SK-N-MC (cell line): ENCODE measurements at places on chromosomes 4 and X.

GRCh38 chrX:108732630-108733321 lies 3.6 kb downstream of the IRS4 start:
- no peak for DNase-seq

DNA sequence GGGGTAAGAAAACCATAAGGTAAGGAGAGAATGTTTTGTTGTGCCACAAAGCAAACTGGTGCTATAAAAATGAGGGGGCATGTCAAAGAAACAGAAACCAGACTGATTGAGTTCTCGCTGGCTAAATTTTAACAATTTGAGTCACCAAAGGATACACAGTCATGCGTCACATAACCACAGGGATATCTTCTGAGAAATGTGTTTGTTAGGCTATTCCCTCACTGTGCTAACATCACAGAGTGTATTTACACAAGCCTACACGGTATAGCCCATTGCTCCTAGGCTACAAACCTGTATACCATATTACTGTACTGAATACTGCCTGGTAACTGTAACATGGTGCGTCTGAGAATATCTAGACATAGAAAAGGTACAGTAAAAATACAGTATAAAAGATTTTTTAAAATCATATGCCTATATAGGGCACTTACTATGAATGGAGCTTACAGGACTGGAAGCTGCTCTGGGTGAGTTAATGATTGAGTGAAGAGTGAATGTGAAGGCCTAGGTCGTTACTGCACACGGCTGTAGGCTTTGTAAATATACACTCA lies 50.1 kb downstream of the FBXW7 start:
- no peak for DNase-seq

DNA sequence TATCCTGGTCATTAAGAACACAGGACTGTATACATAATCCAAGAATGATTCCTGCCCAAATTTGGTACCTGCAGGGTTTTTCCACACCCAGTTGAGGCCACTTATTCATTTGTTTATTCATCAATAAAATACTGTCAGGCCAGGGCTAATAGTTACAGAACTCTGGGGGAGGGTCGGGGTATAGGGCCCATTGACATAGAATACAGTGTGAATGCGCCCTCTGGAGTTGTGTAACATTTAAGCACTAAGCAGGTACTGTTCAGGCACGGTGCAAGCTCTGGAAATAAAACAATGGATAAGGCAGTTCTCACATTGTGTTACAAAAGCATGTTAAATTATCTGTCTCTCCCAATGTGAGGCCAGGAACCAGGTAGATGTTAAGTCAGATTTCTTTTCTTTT lies 30.8 kb upstream of the LRBA start:
- DNase-seq = no peak

GRCh38 chr4:141425124-141425523 lies 204.4 kb downstream of the ZNF330 start:
- DNase-seq = no peak

DNA sequence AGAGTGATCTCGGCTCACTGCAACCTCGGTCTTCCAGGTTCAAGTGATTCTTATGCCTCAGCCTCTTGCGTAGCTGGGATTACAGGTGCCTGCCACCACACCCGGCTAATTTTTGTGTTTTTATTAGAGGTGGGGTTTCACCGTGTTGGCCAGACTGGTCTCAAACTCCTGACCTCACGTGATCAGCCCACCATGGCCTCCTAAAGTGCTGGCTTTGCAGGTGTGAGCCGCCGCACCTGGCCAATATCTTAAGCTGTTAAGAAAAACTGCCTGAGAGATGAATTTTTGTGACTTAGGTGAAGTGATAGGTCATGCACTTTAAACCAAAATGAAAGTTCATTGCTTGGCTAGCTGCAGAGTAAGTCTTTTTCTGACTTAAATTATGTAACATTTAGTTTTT lies 5.8 kb downstream of the KDM6A start:
- DNase-seq = no peak

DNA sequence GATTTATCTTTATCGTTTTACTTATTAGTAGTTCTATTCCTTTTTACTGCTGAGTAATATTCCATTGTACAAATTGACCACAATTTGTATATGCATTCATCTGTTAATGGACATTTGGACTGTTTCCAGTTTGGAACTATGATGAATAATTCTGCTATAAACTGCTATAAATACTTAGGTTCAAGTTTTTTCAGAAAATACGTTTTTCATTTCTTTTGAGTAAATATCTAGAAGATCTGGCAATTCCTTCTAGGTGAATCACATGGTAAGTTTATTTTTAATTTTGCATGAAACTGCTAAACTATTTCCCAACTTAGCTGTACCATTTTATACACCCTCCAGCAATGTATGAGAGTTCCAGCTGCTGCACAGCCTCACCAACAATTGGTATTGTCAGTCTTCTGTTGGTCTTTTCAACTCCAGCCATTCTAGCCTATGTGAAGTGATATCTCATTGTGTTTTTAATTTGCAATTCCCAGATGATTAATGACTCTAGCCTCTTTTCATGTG lies 22.2 kb downstream of the LIN54 start:
- no peak for DNase-seq

DNA sequence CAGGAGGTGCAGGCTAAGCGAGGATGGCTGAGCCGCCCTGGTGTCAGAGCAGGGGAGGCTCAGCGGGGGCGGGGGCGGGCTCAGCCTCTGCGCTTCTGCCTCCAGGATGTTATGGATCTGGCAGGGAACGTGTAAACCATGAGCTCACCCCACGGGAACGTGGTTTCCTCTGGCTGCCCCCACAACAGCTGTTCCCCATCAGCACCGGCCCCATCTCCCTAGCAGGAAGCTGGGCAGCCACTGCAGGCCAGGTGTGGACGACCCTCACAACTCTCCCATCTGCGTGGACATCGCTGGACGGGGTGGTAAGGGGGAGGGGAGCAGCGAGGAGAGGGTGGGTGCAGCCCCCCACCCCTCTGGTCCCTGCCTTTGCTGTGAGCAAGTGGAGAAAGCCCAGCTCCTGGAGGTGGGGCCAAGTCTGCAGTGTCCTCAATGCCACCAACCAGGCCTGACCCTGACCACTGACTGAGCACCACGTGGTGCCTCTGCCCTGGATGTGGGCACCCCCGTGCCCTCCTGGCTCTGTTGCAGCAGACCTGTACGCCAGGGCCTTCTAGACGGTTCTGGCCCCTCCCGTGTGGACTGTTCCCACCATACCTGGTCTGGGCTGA lies 28.1 kb upstream of the SPON2 start:
- no peak for DNase-seq

DNA sequence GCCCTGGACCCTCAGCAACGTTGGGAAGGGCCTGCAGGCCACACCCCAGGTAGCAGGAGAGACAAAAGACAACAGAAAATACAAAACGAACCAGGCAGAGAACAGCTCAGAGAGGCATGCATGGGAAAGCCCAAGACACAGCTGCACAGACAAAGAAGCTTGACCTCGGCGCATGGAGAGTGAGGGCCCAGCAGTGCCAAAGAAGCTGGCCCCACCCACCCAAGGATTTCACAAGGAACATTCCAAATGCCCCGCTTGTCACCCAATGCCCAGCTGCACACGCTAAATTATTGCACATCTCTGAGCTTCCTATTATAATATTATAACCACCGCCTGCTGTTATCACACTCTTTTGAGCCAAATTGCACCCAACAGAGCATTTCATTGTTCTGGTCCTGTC lies 147.7 kb upstream of the TBL1X start:
- DNase-seq = no peak

GRCh38 chr4:80576796-80577195 lies 241.3 kb downstream of the CFAP299 start:
- no peak for DNase-seq

GRCh38 chr4:145003675-145004074 lies 94.3 kb downstream of the ANAPC10 start:
- no peak for DNase-seq

DNA sequence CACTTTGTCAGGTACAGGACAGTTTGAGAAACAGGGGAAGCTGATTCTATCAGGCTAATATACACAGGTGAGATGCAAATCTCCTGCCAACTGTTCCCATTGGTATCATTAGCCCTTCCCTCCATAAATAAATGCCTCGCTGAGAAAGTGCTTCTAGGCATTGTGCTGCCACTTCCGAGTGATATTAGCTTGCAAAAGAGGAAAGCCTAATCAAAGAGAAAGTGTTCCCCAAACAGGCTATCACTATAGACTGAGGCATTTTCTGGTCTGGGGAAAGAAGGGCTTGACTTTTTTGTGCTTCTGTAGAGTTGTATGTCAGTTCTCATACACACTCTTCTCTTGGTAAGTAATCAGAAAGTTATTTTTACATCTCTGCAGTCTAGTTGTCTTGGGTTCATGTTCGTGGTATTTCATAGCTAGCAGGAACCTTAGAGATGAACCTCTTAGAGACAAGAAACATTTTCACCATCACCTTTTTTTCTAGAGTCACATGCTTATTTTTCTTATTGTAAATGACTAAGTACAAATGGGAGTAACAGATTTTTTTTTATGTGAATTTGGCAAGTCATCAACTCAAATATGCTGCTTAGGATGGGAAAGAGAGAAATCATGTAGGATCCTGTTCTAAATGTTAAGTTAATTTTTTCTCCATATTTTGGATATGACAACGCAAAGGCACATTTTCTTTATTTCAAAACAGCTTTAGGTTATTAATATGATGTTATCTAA lies 1009.8 kb downstream of the ADGRL3 start:
- no peak for DNase-seq
